Fibroblast of pulmonary artery (primary cell): ENCODE measurements at places on chromosomes 7 and 10.

DNA sequence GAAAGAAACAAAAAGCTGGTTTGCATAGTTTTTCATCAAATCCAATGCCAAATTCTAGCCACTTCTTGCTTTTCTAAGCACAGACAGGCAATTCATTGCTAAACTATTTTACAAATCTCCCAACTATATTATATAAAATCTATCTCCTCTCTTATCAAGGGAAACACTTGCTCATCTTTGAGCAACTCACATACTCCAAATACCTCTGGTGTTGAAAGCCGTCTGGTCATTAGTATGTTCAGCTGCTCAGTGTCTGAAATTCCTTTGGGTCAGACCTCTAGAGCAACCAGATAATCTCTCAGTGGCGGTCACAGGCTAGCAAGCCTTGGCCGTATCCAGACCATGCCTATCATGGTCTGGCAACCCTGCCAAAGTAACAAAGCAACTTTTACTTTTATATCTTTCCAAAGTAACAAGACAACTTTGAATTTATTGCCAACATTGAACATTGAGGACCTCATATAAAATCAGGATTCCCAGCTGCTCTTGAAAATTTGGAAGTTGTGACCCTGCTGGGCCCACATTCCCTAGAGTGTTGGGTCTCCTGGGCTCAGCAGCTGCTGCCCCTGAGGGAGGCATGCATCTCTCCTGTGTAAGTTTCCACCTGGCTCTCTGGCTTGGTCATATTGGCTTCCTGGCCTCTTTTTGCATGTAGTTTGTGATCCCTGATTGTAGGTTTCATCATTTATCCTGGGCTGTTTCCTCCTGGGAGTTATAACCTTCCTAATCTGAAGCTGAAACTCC is 56.8 kb upstream of the LANCL2 start:
- DNase-seq: peak; percentile 80

GRCh38 chr10:14858338-14858960 is 20.2 kb upstream of the SUV39H2 start:
- no peak for DNase-seq

- DNase-seq: no peak
These were observed 67.6 kb downstream of the PRTFDC1 start for GRCh38 chr10:24884793-24885192.

DNA sequence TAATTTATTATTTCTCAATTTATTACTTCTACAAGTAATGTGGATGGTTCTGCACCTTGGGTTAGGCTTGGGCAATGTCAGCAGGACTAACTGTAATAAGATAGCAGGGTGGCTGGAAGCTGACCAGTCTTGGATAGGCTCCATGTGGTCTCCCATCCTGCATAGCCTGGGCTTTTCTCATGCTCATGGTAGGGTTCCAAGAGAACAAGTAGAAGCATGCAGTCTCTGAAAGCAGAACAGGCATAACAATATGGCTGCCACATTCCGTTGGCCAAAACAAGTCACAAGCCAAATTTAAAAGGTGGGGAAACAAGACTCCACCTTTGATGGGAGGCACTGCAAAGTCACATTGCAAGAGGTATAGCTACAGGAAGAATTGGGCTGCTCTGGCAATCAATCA is 98.6 kb upstream of the MDFIC start:
- DNase-seq: peak; percentile 10

DNA sequence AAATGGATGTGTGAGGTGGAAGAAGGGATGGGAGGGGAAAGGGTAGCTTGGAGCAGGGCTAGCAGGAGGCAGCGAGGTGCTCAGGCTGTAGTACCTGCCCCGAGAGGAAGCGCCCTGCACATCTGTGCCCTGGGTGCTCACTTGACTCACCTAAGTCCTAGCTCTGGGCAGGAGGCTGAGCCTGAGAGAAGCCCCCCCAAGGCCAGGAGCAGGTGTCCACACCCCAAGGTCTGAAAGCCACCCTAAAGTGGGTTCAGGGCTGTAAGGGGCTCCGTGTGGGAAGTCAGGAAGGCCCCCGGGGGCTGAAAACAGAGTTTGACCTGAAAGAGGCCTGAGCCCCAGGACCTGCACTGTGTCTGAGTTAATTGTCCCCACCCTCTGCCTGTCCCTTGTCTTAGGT is 95.8 kb upstream of the PODXL start:
- no peak for DNase-seq

- peak; percentile 24 for DNase-seq
These were observed 150.4 kb upstream of the GNAI1 start for GRCh38 chr7:79984210-79984609.

GRCh38 chr7:121390617-121391016 is 5.5 kb downstream of the FAM3C start:
- DNase-seq: no peak

DNA sequence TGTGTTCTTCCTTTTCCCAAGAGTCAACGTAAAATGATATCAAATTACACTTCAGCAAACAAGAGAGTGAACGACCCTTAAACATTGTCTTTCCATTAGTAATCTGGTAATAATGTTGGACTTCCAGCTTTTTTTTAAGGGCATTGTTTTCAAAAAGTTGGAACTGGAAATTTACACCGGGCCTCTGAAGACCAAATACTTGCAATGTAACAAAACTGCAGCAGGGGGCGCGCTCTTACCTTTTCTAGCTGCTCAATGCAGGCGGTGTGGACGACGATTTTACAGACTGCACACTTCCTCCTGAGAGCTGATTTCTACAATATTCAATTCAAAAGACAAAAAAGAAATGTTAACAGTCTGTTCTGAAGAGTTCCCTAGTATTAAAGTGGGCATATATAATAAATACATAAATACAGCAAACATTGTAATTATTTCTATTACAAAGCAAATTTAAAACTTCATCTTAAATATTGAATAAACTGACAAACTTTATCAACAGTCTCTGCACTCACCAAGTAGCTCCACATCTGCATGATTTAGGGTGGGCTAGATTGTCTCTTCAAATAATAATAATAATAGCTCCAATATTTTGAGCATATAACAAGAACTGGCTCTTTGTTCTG is 190.4 kb downstream of the DGKI start:
- peak; percentile 87 for DNase-seq

DNA sequence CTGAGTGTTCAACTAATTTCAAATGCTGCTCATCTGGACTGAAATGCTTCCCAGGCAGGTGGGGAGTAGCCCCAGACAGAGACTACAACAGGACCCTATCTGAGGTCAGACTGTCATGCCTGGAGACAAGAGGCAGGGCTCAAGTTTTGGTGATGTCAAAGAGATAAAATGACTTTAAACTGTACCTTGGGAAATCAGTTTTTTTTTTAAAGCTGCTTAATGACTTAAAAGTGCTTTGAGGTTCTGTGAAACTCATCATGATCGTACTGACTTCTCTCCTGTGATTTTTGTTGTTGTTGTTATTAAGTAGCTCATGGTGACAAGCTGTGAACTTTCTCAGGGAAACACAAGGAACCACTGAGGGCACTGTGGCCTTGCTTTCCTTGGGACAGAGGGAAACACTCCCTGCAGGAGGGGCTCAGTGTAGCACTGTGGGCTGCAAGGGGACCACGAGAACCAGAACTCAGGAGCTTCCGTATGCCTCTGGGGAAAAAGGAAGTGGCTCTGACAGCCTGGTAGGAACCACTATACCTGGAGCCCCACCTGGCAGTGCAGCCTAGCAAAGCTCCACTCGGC is 9.5 kb downstream of the HIPK2 start:
- DNase-seq: no peak

GRCh38 chr10:108592956-108593355 is 1330.4 kb downstream of the XPNPEP1 start:
- no peak for DNase-seq

DNA sequence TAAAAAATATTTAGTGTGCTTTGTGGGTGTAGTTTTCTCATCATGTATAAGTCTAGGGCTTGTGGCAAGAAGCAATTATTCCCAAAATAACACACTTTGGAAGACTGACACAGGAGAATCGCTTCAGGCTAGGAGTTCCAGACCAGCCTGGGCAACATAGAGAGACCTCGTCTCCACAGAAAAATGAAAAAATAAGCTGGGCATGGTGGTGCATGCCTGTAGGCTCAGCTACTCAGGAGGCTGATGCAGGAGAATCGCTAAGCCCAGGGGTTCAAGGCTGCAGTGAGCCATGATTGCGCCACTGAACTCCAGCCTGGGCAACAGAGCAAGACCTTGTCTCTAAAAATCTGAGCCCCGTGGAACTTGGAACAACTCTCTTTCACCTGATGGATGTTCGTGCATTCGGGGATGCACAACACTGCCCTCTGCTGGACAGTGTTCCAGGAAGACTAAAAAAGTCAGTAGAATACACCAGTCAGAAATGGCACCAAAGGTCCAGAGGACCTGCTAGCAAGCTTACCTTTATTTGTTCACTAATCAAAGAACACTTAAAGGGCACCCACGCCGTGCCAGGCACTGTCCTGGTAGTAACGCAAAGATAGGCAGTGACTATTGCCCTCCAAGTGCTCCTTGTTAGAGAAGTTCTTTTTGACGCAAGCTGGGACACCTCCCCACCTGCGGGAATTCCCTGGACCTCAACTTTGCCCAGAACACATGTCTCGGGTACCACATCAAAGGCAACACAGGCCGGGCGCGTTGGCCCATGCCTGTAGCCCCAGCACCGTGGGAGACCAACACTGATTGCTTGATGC is 81.9 kb upstream of the CALN1 start:
- peak; percentile 60 for DNase-seq

DNA sequence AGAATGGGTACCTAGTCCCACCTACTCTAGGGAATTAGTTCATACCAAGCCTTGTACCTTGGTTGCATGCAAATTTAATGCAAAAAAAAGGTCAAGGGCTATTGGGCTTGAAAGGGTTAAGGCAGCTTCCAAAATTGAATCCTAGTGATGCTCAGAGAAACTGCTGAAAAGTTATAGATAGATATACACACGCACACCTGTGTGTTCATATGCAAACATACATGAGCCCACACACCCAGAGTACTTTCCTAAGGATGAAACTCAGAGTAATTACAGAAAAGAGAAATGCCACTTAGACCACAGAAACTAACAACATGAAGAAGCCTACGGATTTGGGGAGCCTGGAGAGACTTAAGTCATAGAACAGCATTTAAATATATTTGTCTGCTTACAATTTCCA is 1.5 kb downstream of the SLC25A13 start:
- DNase-seq: no peak

DNA sequence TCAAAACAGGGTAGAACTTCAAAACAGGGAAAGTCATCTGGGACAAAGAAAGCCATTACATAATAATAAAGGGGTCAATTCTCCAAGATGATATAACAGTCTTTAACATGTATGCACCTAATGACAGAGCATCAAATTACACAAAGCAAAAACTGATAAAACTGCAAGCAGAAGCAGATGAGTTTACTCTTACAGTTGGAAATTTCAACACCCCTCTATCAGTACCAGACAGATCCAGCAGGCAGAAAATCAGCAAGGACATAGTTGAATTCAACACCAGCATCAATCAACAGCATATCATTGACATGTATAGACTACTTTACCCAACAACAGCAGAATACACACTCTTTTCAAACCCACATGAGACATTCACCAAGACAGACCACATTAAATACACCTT is 233.0 kb upstream of the NEBL start:
- no peak for DNase-seq

DNA sequence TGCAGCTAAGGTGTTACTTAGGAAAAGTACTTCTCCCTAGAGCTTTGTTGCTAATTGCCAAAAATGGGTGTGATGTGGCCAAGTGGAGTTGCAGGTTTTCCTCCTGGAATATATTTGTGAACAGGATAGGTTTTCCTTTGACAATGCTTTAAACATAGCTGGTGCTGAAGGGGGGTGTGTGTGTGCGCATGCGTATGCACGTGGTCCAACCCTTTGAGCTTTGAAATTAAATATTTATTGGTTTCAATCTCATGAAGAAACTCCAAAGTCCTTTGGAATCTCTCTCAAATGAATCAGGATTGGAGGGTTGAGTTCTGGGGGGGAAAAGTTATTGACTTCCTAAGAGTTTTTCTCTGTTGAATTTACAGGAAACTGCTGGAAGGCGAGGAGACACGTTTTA is 11.1 kb downstream of the INA start:
- no peak for DNase-seq

DNA sequence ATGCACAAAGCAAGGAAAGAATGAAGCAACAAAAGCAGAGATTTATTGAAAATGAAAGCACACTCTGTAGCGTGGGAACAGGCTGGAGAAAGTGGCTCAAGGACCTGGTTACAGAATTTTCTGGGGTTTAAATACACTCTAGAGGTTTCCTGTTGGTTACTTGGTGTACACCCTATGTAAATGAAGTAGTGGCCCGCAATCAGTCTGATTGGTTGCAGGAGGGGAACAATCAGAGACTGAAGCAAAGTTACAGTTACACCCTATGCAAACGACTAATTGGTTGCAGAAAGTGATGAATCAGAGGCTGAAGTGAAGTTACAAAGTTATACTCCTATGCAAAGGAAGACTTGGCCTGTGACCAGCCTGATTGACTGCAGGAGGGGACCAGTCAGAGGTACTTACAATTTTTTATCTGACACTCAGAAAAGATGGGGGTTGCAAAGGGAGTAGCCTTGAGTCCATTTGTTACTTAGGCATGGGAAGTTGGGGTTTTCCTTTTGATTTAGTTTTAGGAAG is 3.6 kb upstream of the MTPN start:
- DNase-seq: peak; percentile 55

DNA sequence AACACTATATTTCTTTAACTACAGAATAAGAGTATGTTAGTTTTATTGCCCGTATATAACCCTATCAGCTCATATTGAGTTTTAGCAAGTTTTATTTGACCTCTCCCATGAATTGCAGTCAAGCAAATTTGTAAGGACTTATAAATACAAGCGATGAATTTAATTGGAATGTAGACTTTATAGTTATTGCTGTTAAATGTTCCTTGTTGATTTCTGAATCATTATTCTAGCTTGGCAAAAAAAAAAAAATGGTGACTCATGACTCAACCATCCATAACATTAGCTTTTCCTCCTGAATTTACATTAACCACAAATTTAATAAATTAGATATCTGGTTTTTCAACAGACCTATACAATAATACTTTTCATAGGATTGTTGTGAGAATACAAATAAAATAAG is 334.0 kb upstream of the LRRTM3 start:
- no peak for DNase-seq

DNA sequence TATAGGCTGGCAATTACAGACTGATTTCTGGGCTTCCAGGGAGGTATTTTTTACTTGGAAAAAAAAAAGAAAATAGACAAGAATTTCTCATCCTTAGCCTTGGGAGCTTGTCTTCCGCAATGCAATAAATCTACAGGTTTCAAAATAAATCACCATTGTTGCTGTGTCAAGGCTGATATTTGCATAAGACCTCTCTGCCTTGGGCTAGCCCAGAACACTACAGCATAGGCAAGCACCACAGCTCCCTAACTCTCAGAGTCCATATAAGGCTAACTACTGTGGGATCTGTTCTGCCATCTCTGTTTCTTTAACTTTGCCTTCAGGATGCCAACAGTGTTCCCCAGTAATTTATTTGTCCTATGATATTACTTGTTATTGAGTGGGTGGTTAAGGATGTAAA is 64.4 kb downstream of the ZWINT start:
- no peak for DNase-seq

- DNase-seq: peak; percentile 10
These were observed 804 bp downstream of the TMEM106B start for GRCh38 chr7:12211711-12212485.

DNA sequence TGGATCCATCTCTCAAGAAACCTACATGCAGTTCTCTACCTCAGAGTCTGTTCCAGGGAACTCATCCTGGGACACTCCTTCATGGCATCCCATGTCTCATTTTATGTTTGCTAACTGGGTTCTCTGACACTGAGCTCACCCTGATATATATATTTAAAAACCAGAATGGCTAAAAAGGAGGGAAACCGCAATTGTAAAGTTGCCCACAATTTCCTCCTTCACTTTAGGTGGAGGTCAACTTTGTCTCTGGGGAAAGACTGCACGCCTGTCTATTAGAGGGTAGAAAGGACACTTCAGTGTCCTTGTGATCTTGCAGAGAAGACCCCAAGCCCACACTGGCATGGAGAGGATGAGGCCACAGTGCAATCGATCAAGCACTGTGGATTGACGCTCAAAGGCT is 131.7 kb downstream of the TEX36 start:
- no peak for DNase-seq
